ENCODE measurements at places on chromosomes 7 and 10.

GRCh38 chr7:32871624-32872371, 19.8 kb downstream of the KBTBD2 start:
- DNase-seq = no peak

GRCh38 chr10:3647074-3647473, 137.9 kb downstream of the KLF6 start:
- DNase-seq = no peak

GRCh38 chr7:11193888-11194287, 220.2 kb downstream of the PHF14 start:
- DNase-seq = no peak

- DNase-seq = no peak
Observed at GRCh38 chr7:134933460-134934068, 52.7 kb upstream of the AGBL3 start.

DNA sequence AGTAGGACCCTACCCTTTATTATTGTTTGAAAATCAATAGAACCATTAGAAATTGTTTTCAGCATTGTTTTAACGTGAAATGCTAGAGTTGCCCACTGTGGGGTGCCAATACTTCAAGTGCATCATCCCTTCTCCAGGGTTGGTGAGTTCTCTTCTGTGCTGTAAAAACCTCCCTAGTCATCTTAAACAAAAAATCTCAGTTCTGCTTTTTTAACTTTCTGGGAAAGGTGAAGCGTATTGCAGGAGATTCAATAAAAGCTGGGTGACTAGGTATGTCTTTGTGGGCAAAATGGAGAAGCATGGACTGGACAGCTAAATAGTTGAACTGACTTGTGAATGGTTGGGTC, 699.1 kb downstream of the SUGCT start:
- DNase-seq = no peak

- DNase-seq = no peak
Observed at GRCh38 chr10:129131457-129132132, 335.4 kb upstream of the MGMT start.

GRCh38 chr7:158706273-158706704, 1.7 kb upstream of the NCAPG2 start:
- no peak for DNase-seq

DNA sequence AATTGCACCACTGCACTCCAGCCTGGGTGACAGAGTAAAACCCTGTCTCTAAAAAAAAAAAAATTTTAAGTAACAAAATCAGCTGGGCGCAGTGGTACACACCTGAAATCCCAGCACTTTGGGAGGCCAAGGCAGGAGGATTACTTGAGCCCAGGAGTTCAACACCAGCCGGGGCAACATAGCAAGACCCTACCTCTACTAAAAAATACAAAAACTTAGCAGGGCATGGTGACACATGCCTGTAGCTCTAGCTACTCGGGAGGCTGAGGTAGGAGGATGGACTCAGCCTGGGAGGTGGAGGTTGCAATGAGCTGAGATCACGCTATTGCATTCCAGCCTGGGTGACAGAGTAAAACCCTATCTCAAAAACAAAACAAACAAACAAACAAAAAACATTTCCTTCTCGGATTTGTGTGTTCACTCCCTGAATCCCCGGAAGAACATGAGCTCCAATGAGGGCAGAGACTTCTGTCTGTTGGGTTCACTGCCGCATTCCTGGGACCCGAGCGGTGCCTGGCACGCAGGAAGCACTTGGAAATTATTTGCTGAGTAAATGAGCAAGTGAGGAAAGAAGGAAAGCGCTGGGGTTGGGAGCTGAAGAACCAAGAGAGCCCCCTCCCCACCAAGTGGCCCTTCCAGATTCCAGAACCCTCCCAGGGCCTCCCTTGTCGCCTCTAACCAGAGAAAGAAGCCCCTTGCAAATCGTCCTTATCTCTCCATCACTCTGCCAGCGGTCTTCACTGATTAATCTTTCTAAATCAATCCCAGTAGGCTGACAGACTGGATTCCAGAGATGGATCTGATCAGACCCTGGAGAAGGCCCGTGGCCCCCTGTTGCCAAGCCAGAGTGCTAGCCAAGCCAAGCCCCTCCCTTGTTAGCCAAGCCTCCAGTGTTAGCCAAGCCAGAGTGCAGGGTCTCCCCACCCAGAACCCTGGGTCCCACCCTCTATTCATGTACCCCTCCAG, 6.2 kb downstream of the TNRC18 start:
- DNase-seq = no peak

- no peak for DNase-seq
Observed at GRCh38 chr7:158910254-158911053, 54.1 kb downstream of the DYNC2I1 start.

DNA sequence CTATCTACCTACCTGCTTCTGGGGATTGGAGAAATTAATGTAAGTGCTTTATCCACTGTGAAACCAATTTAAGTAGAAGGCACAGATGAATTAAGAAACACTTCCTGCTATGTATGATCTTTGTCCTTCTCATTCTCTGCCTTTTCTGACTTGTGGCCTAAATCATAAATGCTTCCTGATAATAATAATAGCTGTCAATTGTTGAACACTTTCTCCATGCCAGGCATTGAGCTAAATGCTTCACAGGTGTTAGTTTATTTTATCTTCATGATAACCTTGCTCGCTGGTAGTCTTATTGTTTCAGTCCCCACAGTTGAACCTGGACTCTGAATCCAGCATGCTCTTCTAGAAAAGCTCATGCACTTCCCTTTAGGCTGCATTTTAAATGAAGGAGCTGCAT, 75.4 kb downstream of the CHN2 start:
- no peak for DNase-seq

DNA sequence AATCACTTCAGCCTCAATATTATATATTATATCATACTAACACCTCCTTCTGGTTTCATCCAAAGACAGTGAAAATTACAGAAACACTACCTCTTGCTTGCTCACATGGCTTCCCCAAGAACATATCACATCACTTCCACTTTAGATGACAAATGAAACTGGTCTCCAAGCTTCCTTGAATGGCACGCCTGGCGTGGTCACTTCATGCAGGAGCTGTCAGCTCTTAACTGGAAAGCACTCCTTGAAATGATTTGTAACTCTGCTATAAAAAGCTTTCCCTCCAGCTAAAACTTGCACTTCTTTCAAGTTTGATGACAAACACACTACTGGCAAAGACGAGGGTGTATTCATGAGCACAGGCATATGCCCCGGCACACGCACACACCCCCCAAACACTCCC, 84.1 kb upstream of the INHBA start:
- no peak for DNase-seq

DNA sequence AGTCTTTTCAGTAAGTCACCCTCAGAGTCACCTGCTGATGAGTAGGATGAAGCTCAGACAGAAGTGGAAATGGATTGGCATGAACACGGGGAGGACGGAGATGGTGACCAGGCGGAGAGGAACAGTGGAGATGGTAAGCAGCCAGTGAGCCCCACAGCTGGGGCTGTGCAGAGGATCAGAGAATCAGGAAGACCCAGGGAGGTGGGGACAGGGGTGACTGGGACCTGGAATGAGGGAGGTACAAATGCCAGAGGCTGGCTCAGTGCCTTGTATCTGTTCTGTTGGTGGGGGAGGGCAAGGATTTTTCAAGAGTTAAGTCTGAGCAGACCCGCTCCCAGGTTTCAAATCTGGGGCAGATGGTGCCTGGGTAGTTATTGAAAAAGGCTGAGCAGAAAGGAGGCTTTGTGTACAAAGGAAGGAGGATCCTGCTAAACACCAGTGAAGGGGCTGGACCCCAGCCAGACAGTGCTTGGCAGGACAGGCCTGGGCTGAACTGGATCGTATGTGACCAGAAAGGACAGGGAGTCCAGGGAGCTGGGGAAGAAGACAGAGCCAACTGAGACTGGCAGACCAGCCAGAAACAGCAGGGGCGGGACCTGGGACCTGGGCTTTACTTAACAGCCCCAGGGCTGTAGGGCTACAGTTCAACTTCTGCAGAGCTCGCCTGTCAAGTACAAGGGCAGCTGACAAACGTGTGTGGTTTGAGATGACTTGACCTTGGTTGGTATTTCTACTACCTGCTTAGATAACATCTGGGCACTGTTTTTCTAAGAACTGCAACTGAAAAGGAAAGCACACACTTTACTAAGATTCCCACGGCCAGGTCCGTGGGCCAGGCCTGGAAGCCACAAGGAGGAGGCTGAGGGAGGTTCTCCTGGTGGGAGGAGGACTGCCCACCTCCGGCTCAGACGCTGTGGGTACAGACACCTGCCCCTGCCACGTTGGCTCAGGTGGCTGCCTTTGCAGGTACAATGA, 13.2 kb upstream of the FRMPD2 start:
- DNase-seq = peak; percentile 45

DNA sequence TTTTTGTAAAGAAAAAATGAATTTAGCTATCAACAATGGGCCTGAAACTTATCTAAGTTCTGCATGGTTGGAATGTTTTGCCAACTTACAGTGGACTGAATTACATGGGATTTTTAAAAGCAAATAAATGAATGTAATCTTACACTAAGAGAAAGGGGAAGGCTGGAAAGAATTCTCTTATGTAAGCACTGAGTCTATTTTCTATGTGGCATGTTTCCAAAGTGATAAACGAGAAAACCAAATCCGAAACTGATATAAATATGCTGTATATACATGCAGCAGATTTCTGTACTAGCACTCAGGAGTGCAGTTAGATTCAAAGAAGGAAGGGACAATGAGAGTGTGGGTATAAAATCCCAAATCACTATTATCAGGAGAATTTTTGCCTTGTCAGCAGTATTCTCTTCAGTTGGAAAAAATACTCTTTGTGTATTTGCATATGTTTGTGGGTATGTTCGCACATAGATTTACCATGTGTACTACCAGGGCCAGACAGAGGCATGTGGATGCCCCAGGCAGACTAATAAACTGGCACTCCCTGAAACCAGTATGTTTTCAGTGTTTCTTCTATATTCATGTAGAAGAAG, 334.3 kb upstream of the SEMA3D start:
- DNase-seq = no peak

DNA sequence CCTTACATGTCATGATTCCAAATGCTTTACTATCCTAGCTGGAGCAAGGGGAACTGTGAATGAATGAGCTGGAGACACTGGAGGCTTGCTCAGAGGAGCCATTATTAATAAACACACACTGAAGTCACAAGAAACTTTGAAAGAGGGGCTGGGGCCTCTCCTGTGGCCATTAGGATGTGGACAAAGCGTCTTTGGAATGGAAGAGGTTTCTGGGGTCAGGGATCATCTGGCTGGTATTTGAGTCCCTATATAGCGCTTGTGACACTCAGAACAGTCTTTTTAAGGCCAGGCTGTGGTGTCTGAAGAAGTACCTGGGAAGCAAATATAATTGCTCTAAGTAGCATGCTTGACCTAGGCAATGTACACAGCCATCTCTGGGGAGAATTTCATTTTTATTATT, 193.0 kb downstream of the JCAD start:
- no peak for DNase-seq

DNA sequence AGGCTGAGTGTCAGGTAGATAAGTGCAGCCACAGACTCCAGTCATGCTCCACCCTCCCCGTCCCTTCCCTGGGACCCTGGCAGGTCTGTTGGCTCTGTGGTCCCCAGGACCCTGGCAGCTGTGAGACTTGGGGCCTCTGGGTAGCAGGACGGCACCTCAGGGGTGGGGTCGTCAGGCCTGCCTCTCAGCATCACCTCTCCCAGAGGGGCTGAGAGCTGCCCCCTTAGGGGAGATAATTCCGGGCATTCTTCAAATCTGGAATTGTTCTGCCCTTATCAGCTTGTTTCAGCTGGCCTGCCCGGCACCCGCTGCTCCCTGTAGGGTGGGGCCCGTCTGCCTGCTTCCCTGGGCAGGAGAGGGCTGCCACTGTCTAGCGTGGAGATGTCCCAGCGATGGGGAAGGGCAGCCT, 23.3 kb downstream of the PODXL start:
- DNase-seq = no peak

DNA sequence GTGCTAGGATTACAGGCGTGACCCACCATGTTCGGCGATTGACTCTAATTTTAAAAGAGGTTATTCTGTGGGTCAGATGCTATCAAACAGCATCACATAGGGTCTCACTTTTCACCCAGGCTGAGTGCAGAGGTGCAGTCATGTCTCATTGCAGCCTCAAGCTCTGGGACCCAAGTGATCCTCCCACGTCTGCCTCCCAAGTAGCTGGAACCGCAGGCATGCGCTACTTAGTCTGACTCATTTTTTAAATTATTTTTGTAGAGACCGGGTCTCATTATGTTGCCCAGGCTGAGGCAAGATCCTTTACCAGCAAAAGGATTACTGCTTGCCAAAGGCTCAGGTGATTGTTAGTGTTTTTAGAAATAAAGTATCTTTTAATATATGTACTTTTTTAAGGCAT, 42.9 kb upstream of the STOX1 start:
- DNase-seq = no peak

- DNase-seq = no peak
Observed at GRCh38 chr7:131222171-131222570, 105.5 kb upstream of the MKLN1 start.

DNA sequence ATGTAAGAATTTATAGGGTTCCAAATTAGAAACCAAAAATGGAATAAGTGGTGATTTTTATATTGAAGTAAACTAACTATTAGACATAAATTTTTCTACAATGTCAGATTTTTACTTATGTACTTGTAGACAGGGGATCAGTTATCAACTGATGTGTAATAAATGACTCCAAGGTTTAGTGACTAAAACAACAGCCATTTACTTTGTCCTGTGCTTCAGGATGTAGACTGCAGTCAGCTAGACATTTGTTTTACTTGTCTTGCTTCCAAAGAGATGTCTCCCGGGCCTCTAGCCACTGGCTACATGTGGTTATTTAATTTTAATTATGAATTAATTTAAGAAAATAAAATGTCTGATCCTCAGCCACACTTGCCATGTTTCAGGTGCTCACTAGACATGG, 249.7 kb upstream of the IGFBP3 start:
- no peak for DNase-seq

GRCh38 chr7:1059200-1060091, 15.1 kb downstream of the GPR146 start:
- no peak for DNase-seq

DNA sequence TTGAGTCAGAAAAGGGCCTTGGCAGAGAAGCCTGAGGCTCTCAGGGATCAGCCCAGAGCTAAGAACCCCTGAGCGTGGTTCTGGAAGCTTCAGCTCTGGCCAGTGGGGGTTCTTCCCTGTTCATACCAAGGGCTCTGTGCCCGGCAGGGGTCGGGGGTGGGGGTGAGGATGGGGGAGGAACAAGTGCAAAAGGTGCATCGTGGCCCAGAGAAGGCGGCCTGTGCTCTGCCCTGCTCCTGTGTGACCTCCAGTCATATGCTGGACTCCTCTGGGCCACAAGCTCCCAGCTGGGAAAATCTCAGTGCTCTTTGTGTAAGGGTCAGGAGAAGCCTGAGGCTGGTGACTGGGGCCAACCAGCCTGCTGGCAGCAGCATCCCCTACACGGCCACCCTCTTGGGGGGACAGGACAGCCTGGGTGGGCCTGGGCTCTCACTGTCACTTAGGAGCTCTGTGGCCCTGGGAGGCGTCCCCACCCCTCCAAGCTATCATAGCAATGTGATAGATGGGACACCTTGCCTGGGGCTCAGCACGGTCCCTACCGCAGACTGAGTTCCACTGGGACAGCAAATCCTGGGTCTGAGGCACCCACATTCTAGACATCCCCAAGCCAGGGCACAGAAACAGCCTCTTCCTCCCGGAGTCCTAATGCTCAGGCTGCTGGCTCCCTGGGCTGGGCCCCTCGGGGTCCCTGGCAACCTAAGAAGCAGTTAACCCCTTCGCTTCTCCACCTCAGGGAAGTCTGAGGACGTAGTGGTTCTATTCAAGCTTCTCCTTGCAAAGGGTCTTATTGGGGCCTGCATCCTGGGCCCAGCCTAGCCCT, 2.5 kb downstream of the MMRN2 start:
- no peak for DNase-seq

All from mammary epithelial cell (primary cell).